ENCODE measurements at places on chromosomes 2 and 18.

GRCh38 chr2:54308186-54308585, 52.2 kb upstream of the TSPYL6 start:
- DNase-seq = no peak

DNA sequence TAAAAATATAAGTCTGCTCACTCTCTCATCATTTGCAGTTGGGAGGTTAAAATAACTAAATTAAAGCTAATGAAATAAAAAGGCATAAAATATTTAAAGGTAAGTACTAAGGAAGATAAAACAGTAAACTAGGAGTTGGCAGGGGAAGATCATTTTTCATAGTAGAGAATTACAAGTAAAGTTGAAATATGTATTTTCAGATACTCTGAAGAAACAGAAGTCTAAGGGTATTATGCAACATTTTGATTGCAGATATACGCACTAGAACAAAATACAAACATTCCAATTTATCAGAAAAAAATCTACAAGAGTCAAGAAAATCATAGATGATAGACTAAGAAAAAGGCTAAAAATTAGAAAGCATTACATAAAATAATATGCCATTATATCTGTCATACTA, 167.6 kb upstream of the CTAGE1 start:
- no peak for DNase-seq

DNA sequence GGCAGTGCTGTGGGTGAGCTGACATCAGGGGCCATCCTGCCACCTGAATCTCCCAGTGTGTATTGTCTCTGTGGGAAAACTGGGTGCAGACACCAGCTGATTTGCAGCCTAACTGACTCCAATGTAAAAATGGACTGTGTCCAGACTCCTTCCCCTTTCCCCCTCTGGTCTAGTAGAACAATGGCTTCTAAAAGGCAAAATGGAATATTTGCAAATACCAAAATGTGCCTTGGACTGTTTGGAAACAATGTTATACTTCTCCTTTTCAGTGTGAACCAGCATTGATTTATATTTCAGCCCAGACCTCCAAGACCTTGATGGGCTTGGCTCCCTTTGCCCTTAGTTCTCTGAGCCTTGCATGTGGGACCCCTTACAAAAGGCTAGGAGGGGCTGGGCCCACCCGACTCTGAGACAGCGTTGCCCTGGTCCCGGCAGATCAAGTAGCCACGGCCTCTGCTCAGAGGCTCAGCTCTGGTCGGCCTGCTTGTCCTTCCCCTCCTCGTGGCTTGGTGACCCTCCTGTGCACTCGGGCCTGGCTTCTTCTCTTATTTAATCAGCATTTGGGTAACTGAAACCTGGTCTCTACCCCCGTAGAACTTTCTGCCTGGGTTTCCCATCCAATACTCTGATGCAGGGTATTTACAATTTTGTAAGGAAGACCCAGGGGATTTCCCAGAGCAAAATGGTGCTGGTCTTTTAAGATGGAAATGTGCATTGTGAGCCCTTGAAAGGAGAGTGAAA, 18.0 kb upstream of the ACKR3 start:
- DNase-seq = no peak

DNA sequence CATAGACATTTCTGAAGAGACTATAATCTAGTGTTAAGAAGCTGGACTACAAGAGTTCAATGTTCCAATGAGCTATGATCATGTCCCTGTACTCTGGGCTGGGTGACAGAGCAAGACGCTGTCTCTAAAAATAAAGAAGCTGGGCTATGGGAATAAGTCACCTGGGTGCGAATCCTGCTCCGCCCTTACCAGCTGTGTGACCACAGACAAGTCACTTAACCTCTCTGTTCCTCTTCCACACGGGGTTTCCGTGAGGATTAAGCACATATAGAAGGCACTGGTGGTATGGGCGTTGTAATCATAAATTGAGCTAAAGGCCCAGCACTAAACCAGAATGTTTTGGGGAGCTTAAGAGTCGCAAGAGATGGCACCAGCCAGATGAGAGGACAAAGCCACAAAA, 178.5 kb downstream of the HAUS1 start:
- DNase-seq = no peak

DNA sequence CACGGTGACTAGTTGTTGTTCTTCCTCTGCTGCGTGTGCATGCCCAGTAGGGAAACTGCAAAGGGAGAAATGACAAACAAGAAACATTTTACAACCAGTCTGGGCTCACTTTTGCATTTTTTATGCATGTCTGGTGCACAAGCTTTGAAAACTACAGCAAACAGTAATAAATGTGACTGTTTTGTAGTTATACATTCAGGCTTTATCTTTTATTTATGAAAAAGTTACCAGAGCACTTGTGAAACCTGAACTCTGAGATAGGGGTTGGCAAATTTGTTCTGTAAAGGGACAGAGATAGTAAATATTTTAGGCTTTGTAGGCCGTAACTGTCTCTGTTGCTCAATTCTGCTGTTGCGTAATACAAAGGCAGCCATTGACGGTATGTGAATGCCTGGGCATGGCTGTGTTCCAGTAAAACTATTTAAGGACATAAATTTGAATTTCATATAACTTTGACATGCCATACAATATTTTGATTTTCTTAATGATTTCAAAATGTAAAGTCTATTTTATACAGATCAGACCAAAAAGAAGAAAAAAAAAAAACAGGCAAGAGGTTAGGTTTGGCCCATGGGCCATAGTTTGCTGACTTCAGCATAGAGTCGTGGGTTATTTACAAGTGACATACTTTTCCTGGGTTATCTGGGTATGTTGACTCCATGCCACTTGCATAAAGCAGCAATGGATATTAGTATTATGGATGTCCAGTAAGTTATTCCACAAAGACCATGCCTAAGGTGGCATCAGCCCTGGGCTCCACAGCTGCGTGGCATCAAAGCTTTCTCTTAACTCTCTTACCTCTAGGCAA, 53.6 kb upstream of the EML6 start:
- DNase-seq = peak; percentile 31

DNA sequence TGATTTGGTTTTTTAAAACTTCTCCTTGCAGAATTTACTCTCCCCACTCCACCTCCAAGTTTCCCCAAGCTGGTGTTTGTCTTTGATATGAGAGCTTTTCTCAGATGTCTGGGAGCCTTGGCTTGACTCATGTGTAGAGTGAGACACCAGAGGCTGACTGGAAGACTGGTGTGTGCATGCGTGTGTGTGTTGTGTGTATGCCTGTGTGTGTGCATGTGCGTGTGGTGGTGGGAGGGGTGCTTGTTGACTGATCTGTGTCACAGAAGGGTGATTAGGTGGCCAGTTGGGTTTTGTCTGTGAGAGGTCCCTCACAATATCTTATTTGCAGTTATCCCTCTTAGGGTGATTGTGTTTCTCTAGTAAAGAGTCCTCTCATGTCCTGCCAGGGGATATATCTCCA, 50.5 kb upstream of the HPCAL1 start:
- DNase-seq = no peak

DNA sequence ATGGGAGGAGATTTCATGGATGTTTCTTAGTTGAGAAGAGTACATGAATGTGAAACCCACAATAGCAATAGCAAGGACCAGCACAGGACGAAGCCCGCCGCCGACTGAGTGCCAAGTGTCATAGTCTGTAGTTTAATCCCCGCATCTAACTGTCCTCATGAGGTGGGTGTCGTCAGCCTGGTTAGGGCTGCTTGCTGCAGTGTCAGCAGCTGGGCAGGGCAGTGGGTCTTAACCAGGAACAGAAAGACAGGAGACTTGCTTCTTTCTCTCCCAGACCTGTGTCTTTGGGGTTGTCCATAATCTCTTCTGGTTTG, 146.6 kb downstream of the VAPA start:
- DNase-seq = no peak

DNA sequence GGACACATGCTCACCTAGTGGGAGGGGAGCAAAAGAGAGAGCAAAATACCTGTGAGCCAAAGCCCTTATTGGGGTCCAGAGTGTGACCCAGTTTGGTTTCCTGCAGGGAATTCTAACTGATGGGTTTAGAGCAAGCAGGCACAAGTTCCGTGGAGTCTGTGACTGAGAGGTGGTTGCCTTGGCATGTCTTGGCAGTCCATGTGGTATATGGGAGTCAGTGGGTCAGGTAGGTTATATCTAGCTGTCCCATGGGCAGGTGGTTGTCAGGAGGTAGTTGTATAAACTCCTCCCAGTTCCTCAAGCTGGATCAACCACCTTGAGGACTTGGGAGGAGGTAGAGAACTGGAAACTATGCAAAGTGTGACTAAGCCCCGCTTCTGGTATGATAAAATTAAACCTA, 452.8 kb upstream of the VWC2L start:
- no peak for DNase-seq

DNA sequence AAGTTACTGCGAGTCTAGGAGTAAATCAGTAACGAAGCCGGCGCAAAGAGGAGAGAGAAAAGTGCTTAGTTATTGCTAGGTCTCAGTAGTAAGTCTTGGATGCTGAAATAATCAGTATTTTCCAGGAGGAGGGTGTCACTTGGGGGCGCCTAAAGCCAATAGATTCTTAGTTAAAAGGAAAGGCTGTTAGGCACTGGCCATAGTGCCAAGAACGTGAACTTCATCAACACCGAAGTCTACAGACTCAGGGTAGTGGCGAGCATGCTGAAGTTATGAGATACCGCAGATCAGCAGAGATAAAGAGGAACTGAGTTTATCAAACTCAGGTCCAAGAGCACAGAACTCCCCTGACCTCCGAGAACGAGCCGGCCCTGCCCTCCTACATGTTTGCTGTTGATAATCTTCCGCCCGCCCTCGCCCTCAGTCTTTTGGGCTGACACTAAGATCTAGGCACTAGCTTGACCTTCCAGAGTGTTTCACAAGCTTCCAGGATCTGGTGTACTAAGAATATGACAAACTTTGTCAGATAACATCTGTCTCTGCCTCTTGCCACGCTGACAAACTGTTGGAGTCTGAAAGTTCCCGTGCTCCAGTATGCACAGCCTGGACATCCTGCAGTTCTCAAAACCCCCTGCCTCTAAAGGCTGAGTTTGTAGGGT, 49.2 kb downstream of the CYB5A start:
- no peak for DNase-seq

GRCh38 chr2:121595012-121595891, 54.0 kb downstream of the CLASP1 start:
- DNase-seq = no peak

DNA sequence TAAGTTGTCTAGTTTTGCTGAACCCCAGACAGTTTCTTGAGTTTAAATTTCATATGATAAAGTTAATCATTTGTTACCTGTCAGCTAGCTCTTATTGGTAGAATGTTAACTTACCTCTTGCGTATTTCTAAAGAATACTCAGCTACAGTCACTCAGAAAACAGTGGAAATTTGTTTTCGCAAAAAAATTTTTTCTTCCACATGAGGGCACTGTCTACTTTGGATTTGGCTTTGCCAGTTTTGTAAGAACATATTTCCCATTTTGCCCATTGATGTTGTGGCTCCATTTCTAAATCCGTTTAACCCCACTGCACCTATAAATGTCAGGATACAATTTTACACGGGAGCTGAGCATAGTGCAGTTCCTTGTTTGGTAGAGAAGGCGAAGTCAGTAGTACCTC, 19.1 kb upstream of the GCFC2 start:
- no peak for DNase-seq

DNA sequence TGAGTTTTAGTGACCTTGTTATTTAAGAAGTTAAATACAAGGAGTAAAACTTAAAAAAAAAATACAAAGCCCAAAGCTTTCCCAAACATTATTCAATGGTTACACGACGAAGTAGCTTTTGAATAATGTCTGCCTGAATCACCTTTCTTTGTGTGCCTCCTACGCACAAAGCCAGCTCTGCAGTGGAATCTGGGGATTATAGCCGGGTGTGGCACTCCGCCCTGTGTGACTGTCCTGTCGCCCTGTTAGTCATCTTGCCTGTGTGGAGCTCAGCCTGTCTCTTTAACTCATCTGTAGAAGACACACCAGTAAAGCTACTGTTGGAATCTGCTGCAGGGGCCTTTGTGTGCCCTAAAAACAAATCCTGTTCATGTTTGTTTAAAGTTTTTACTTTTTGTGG, 79.4 kb upstream of the TCF7L1 start:
- DNase-seq = peak; percentile 53

- no peak for DNase-seq
These were observed 6.3 kb downstream of the NRP2 start for GRCh38 chr2:205688417-205689200.

- DNase-seq = no peak
These were observed 92.9 kb downstream of the TRABD2A start for GRCh38 chr2:84788027-84788426.

DNA sequence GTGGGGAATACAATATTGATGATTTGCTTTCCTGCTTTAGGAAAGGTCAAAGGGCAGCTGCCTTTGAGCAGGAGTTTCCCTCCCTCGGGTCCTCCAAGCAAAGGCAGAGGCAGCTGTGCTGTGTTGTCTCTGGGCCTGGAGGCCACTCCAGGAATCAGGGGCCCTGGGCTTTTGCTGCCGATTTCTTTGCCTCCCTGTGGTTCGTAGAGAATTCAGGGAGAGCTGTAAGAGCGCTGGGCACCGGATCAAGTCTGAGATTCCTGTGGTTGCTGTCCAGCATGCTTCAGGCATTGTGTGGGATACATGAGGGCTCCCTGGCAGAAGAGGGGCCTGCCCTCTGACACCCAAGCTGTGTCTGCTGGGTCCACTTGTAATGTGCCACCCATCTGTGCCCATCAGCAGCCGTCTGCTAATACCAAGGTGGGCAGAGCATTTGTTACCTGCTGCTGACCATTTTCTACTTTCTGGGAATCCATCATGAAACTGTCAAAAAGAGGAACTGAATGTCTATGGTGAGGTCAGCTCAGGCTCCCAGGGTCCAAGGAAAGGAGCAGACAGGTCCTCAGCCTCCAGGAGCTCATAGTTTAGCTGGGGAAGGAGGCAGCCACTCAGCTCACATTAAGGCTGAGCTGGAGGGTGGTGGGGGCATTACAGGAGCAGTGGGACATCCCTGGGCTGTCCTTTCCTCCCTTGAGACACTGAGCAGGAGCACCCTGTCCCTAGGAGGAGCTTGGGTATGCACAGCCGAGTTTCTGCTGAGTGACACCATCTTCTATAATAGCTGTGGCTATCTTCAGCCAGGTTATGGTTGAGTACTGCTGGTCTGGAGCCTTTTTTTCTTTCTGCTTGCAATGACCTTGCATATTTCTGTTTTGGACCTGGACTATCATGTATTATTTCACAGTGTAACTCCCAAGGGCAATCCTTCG, 68.5 kb downstream of the CTIF start:
- peak; percentile 81 for DNase-seq

DNA sequence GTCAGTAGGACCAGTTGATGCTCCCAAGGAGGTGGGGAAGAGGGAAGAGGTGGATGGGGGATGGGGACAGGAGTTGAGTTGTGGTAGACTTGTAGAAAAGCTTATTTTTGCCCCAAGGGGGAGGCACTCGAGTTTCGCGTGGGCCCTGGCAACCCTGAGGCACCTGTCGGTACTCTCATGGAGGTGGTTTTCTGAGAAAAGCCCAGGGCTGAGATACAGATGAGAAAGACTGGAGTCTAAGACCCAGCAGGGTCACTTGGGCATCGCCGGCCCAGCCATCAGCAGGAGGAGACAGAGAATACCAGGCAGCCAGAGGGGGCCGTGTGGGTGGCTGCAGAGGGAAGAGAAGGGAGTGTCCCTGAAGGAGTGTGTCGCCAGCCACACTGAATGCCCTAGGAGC, 57.7 kb upstream of the HPCAL1 start:
- DNase-seq = no peak

Measured in brain microvascular endothelial cell (primary cell).